Fibroblast of lung (primary cell): ENCODE measurements at places on chromosomes 13 and 19. TPM values are rescaled to one million over a fixed set of nuclear protein-coding genes. Genes with fewer than 3 reads are reported as not detected.

KATNAL1 gene
- total RNA-seq: 19.3 and 32.7 TPM in 2 replicates

SH2D3A gene
- total RNA-seq: not detected in 2 replicates

PSPN gene
- 0.99 and 1.8 TPM in 2 replicates for total RNA-seq

RELB gene
- 9.2 and 11.7 TPM in 2 replicates for total RNA-seq

GAS6 gene
- total RNA-seq: 77.3 and 227 TPM in 2 replicates

DAND5 gene
- not detected in 2 replicates for total RNA-seq

ENOX1 gene
- 4.4 and 7.6 TPM in 2 replicates for total RNA-seq

ONECUT3 gene
- not detected in 2 replicates for total RNA-seq

IZUMO2 gene
- not detected in 2 replicates for total RNA-seq

CARS2 gene
- 123 and 127 TPM in 2 replicates for total RNA-seq

KLHL1 gene
- not detected in 2 replicates for total RNA-seq

ADGRE3 gene
- total RNA-seq: not detected in 2 replicates

WTIP gene
- 38.5 and 49.0 TPM in 2 replicates for total RNA-seq

C1QTNF9 gene
- under 0.01 TPM in 1 of 2 replicates, not detected in the other for total RNA-seq

FFAR1 gene
- not detected in 2 replicates for total RNA-seq

METTL21C gene
- total RNA-seq: 0.17 TPM in 1 of 2 replicates, not detected in the other

CD22 gene
- 1.2 TPM in 1 of 2 replicates, not detected in the other for total RNA-seq

STAP2 gene
- 4.4 and 4.8 TPM in 2 replicates for total RNA-seq
